ENCODE measurements at places on chromosomes 1 and 21.

DNA sequence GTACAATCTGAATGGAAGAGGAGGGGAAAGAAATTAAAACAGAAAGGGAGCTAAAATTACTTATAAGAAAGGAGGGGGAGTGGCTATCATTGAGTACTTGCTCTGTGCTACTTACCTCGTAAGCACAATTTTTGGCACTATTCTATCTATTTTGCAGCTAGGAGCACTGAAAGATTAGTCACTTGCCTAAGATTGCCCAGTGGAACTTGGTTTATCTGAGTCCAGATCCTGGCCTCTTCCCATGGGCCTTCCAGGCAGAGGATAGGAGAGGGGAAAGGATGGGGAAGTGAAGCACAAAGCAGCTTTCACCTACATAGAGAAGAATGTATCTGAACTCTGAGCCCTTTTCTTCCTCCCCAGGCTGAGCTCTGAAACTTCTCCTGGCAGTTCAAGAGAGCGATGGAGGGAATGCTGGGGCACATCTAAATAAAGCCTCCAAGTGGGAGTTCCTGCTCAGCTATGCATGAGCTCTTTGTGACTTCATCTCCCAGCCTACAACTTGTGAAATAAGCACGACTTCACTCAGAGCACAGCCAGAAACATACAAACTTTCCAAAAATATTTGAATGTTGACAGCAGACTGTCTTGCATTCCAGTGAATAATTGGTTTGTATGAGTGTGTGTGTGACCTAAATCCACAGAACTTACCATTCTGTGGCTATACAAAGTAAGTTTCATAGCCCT is 29.4 kb downstream of the HMGB4 start:
- DNase-seq = no peak

DNA sequence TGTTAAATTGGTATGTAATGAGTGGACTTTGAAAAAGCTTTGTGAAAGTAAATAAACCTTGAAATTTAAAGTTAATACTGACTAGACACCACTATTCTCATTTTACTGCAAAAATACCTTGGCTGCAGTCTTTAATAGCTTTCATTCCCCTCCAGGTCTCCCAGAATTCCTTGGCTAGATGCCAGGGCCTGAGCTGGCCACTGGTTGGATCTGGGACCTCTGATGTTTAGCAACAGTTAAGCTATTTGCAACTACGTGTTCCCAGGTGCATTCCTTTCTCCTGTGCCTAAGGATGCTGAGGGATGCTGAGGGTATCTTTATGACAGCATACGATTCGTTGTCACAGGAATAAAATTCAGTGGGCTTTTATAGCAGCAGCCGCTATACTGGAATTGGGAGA is 938.7 kb downstream of the TTLL7 start:
- no peak for DNase-seq

DNA sequence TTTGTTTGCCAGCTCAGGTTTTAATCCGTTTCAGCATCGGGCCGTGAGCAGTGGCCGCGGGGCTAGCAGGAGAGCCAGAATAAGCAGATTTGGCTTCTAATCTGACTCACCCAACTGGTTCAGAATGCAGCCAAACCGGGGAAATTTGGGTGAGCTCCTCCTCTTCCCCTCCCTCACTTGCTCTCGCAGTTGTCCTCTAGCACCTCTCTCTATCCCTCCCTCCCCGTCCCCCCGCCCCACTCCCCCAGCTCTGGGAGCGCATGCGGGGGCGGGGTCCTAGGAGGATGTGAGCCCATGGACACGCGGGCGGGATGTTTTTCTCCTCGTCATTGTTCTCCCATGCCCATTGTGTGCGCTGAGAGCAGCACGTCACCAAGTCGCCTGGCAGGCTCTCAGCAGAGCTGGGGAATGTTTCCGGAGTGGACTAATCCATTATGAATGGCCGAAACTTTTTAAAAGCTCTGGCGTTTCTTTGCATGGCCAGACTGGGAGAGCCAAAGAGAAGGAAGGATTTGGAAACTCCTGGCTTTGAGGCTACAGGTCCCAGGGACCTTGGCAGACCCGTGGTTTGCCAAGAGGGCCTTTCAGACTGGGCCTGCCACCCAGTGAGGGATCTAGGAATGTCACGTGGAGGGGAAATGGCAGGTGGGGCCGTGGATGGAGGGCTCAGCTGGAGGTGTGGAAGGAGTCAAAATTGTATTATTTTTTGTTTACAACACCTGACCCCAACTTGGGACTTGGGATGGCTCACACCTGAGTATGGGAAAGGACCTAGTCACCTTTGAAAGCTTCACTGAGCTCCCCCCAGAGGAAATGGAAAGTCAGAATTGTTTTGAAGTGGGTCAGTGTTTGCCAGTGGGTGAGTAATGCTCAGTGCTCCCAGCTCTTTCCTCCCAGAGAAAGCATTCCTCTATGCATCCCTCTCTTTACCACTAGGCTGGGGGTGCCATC is 39.2 kb downstream of the CDK18 start:
- peak; percentile 87 for DNase-seq

DNA sequence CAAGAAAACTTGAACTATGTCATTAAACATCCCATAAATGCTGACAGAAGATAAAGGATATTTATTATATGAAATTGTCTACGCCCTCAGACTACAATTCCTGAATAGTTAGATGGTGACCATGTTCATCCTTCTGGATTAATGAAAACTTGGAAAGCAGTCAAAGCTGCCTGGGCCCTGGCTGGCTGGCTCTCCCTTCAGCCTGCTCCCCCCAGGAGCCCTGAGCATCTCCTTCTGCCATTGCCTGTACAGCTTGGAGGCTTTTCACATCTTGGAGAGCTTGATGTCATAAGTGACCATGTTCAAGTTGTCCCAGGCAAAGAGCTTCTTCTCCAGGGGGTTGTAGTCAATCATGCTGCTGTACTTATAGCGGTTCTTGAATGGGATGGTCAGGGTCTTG is 13.6 kb downstream of the MYOCOS start:
- DNase-seq = no peak

- DNase-seq = no peak
Measured at GRCh38 chr1:225290244-225290643, 137.6 kb downstream of the LBR start.

GRCh38 chr21:42413500-42413899 is 9.8 kb downstream of the UBASH3A start:
- DNase-seq = no peak

DNA sequence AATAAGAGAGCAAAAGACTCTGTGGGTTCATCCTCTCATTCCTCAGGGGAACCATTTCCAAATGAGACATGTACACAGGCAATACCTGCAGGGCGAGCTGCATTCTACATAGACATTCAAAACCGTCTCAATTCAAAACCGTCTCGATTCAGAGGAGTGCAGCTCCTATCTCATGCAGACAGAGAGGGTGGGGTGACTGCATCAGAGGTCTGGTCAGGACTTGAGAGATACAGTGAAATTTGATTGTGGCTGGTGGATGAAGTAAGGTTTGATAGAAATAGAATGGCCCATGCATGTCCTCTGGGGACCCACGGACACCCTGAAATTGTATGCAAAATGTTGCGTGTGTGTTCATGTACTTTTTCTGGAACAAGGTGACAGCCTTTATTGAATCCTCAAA is 27.3 kb downstream of the TEX35 start:
- DNase-seq = no peak

GRCh38 chr1:219387211-219387610 is 213.5 kb downstream of the LYPLAL1 start:
- no peak for DNase-seq

DNA sequence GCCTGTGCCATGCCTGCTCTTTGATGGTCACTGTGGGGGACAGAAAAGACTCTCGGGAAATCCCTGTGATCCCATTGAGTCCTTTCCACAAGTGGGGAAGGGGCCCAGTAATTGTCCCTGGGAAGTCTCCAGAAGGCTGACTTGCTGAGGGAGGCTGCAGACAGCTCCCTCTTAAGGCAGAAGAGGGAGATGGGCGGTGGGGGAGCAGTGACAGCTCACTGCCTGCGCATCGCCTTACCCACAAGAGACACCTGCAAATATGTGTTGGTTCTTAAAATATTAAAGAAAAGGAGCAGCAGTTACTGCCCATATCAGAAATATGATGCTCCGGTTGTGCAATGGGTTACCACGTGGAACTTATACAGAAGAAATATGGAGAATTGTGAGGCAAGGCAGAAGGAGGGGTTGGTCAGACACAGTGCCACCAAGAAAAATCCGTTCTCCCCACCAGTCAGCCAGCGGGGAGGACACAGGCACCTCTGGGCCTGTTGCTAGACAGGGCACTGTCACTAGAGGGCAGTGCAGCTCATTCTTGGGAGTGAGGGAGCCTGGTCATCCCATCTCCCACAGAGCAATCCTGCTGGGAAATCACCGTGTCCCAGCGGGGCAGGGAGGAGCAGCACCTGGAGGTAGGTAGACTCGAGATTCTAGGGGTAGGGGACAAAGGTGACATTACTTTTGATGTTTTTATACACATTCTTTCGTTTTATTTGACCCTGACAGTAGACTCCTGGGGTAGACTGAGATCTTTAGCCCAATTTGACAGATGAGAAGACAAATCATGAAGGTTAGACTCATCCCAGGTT is 6.9 kb upstream of the CAMK1G start:
- DNase-seq = peak; percentile 81

DNA sequence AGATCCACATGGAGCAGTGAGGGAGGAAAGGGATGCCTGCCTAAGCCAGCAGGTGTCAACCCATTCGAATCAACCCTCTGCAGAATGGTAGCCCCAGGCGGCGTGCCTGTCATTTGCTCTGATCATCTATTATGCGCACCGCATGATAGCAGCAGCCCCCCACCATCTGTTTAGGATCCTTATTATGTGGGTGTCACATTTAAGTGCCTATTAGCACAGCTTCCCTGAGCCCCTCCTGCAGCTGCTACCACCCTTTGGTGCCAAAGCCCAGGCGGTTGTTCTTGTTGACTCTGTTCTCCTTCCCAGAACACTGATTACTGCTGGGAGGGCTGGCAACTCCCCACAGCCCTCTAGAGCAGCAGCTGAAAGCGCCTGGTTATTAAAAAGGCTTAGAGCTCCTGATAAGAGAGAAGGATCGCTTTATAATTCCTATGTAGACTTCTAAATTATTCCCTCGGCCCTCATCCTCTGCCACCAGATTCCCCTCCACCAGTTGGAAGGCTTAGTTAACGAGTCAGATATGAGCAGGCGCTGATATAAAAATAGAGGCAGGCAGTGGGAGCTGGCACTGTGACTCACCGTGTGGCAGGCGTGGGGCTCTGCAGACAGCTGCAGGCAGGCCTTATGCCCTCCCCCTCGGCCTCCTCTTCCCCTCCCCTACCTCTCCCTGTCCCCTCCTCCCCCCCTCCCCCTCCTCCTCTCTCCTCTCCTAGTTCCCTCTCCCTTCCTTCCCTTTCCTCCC is 23.0 kb downstream of the ACTA1 start:
- peak; percentile 83 for DNase-seq

DNA sequence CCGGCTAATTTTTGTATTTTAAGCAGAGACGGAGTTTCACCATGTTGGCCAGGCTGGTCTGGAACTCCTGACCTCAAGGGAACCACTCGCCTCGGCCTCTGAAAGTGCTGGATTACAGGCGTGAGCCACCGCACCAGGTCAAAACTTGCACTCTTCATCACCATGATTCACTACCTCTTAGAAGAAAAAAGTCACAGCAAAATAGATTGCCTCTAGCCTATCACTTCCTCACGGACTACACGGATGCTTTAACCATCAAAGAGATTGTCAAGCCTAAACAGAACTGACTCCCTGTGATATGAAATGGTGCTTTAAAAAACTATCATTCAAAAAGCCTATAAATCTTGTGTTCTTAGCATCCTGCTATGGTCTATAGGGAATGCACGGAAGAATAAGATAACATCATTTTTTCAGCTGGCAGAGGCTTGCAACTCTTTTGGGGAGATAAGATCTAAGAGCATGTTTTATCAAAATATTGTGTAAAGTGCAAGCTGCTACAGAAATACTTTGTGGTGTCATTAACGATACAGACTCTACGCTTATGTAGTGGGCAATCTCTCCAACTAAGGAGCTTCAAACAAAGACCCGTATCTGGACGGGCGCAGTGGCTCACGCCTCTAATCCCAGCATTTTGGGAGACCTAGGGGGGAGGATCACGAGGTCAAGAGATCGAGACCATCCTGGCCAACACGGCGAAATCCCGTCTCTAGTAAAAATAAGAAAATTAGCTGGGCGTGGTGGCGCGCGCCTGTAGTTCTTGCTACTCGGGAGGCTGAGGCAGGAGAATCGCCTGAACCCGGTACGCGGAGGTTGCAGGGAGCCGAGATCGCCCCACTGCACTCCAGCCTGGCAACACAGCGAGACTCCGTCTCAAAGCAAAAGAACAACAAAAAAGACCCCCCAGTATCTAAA is 966 bp downstream of the TFB2M start:
- DNase-seq = no peak

DNA sequence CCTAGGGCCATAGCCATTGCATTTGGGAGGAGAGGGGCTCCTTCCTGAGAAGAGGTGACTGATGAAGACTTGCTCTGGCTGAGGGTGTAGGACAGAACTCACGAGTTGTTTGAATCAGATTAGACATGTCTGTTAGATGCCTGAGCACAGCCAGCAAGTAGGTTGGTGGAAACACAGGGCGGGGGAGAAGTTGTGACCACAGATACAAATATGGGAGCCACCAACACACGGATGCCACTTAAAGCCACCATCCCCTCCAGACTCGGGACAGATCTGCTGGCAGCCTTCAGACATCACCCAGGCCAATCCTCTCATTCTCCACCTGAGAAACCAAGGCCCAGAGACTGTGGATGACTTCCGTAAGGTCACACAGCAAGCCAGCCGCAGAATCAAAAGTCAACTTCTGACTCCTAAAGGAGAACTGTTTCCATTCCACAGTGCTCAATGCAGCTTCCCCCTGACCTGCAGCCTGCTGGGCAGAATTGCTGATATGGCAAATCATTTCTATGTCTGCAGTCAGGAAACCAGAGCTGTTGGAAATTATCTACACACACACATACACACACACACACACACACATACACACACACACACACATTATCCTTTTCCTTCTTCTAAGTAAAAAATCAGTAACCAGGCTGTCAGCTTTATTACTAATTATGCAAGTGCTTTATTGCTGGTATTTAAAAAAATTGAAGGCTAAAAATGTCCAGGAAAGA is 176.4 kb upstream of the KLHDC7A start:
- no peak for DNase-seq

DNA sequence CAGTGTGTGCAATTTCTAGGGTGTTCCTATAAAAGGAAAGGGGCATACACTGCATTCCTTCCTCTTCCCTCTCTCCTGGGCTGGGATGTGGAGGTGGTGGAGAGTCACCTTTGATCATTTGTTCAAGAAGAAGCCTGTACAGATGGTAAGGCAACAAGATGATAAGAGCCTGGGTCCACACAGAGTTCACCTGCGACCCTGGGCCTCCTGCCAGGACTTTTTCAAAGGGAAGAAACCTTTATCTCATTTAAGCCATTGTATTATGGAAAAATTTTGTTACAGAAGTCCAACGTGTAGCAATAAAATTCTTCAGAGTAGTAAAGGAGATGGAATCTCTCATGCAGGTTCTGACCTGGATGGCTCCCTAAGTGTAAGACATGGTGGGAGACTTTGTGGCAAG is 189.1 kb downstream of the MIS18A start:
- DNase-seq = no peak

- no peak for DNase-seq
Measured at GRCh38 chr1:217019475-217019874, 296.2 kb upstream of the ESRRG start.

GRCh38 chr1:28668956-28669723 is 556 bp downstream of the GMEB1 start:
- DNase-seq = peak; percentile 74

GRCh38 chr1:2955652-2956051 is 65.6 kb upstream of the ACTRT2 start:
- no peak for DNase-seq

GRCh38 chr21:41851090-41851790 is 27.9 kb downstream of the PRDM15 start:
- no peak for DNase-seq

- no peak for DNase-seq
Measured at GRCh38 chr1:87495870-87496269, 167.2 kb downstream of the LMO4 start.

Data from Right ventricle myocardium superior (tissue), 1 donor.